Heart right ventricle (tissue), 16 donors: ENCODE measurements at places on chromosomes 2 and 18.

- DNase-seq, result no peak
Observed at GRCh38 chr2:206801418-206802189, 36.2 kb downstream of the FASTKD2 start.

GRCh38 chr2:23843051-23843976 is 83.6 kb downstream of the ATAD2B start:
- DNase-seq, result no peak

DNA sequence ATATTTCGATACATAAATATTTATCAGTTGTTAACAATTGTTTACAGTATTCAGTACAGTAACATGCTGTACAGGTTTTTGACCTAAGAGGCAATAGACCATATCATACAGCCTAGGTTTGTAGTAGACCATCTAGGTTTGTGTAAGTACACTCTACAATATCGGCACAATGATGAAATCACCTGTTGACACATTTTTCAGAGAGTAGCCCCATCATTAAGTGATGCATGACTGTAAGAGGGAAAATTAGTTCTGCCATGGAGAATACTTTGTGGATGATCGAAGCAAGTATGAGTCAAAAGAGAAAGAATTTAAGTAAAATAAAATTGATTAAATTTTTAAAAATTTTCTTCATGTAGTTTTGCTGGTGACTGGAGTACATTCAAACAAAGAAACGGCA is 32.6 kb downstream of the VIT start:
- no peak for DNase-seq

DNA sequence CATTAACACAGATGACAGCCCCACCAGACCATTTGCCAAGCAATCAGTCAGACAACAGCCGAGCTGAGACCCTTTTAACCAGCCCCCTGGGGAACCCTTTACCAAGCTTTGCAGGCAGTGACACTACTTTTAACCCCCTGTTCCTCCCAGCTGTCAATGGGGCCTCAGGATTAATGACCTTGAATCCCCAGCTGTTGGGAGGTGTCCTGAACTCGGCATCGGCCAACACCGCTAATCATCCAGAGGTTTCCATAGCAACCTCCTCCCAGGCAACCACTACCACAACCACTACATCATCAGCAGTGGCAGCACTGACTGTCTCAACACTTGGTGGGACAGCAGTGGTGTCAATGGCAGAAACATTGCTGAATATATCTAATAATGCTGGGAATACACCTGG is 160.9 kb upstream of the EPC2 start:
- no peak for DNase-seq

DNA sequence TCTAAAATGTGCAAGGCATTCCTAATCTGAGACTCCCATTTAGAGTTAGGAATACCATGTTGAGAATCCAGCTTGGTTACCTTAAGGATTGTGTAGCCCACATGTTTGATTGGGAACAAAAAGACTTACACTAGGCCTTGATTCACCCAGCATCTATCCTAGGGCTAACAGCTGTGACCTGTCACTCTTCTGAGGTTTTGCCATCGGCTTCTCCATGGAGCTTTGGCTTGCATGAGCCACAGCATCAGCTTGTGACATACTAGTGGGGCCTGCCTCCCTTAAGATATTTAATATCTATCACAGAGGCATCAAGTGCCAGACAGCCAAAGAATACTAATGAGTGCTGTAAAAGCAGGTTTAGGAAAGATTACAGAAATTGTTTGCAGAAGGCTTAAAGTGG is 241.3 kb upstream of the UBE2E3 start:
- no peak for DNase-seq

DNA sequence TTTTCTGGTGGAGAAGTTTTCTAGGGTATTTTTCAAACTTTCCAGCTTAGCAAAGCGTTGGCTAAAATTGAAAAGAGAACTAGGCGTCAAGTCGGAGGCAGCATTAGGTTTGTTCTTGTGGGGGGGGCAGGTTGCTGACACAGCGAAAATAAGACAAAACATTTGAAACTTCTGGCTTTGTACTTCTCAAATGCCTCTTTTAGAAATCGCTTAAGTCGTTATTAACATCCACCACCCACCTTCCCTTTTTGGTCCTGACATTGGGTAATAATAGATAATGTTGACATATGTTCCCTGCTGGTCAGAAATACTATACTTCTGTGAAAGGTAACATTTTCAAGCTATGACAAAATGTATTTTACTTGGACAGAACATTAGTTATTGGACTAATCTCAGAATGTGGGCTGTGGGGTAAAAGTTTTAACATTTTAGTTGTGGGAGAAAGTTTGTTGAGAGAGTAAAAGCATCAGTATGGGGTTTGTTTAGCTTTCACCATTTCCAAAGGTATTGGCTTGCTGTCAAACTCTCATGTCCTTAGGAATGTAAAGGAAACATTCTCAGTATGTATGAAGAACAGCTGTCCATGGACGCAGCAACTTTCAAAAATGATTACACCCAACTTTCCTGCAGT is 88.1 kb upstream of the ZEB2 start:
- DNase-seq, result peak; percentile 14

DNA sequence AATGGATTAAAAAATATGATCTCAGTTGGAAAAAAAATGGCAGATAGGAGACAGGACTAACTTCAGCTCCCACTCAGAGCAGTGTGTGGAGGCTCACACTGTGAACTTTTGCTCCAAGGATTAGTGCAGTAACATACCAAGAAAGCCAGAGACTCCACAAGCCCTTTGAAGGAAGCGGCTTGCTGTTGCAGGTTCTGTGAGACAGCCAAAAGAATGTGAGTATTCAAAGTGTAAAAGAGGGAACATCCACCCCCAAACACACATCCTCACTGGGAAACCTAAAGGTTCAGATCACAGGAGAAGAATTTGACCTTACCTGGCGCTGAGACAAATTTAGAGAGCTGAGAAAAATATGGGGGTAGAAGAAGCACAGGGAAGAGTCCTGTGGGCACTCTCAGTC is 77.5 kb downstream of the FAM171B start:
- DNase-seq, result no peak

DNA sequence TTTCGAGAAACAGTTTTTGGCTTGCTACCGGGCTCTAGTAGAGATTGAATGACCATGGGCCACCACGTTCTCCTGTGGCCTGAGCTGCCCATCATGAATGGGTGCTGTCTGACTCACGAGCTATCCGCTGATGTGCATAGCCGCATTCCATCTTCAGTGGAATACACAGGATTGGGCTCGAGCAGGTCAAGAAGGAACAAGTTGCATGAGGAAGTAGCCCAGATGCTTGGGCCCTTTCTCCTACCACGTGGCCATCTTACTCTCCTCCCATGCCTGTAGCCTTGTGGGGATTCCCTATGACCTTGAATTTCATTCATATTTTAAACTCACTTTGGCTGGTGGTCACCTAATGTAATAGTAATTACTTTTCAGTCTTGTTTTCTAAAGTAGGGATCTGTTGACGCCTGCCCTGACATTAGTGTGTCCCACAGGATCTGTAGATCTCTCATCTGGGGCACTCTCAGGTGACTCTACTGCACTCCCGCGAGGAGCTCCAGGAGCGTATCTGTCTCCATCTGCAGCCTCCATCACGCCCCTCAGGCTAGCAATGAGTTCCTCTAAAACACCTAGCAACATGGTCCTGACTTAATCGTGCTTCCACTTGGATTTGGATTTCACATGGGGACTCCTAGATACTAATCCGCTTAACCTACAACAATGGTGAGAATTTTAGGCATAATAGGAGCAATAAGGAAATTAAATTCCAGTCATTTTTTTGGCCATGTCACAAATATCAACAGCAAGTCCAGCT is 67.8 kb downstream of the PSMG2 start:
- no peak for DNase-seq

GRCh38 chr2:138730497-138731030 is 49.6 kb downstream of the NXPH2 start:
- DNase-seq, result no peak

GRCh38 chr2:218881744-218882460 is 1.2 kb downstream of the WNT10A start:
- DNase-seq, result no peak

GRCh38 chr2:17538022-17538843 is 2.3 kb upstream of the VSNL1 start:
- DNase-seq, result no peak

DNA sequence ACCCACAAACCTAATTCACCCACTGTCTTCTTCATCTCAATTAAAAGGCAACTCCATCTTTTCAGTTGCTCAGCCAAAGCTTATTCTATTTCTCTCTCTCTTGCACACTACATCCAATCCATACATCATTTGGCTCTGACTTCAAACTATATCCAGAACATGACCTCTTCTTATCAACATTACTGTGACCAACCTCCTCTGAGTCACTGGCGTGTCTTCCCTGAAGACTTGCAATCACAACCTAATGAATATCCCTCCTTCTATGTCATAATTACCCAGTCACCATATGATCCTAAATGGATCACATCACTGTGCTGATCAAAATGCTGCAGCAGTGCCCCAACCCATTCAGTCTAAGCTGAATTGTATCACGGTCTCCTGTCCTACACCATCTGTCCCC is 22.6 kb upstream of the SULT1C3 start:
- DNase-seq, result no peak

DNA sequence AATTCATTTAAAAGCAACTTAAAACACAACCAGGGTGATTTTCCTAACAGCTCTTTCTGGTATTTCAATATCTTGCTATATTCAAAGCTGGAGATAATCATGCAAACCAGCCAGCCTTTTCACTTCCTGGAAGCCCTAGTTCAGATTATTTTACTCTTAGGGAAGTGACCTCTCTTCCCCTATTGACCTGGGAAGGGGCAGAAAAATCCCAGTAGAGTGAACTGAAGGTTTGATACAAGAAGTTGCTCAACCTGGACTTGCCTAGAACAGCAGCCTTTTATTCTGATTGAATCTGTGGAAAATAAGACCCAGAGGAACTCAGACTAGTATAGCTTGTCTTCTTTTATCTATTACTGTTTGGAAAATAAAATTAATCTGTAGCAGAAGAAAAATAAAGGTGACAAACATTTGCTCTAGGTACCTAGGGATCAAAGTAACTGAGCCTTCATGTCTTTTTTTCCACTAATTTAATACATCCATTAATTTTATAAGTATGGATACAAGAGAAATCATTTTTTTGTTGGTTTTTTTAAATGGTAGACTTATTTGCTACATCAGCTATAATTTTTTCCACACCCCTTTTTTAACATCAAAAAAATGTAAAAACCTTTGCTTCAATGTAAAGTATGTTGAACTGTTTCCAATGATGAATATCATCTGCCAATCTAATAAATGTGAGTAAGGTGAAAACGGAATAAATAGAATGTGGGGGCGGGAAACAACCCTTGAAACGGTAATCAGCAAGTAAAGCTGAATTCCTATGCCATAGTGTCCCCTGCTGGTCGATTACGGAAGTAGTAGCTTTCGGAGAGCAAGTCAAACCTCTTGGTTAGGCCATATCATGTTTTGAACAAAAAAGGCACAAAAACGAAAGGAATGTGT is 629.9 kb downstream of the NRXN1 start:
- DNase-seq, result no peak

DNA sequence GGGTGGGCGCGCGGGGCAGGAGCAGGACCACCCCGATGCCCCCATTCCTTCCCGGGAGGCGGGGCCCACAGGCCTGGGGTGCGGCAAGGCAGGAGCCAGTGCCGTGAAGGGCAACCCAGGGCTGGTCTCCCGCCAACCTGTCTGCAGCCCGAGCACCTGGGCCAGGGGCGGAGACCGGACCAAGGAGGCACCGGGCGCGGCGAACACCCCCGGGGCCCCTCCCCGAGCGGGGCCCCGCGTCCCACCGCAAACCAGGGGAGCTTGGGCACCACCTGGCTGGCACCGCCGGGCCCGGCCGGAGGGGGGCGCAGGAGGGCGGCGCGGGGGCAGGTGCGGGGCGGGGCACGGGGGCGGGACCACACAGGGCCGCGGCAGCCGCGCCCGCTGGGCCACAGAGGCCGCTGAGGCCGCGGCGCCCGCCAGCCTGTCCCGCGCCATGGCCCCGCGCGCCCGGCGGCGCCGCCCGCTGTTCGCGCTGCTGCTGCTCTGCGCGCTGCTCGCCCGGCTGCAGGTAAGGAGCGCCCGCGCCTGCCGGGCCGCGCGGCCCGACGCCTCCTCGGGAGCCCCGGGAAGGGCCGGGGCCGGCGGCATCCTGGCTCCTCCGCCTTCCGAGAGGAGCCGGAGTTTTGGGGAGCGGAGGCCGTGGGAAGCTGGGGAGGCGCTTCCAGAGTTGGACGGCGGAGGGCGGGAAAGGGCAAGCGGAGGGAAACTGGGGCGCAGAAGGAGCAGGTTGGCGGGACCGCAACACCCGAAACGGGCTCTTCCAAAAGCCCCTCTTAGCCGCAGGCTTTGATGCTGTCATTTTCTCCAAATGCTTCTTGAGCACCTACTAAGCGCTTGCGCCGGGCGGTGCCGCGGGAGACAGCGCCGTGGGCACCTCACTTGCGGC is at the start of gene TNFRSF11A:
Gene TNFRSF11A, plus strand, starts transcription at position 394 of the 889 bp plus-strand sequence. Its CDS starts 43 bp downstream, at position 437.
- DNase-seq, result no peak

DNA sequence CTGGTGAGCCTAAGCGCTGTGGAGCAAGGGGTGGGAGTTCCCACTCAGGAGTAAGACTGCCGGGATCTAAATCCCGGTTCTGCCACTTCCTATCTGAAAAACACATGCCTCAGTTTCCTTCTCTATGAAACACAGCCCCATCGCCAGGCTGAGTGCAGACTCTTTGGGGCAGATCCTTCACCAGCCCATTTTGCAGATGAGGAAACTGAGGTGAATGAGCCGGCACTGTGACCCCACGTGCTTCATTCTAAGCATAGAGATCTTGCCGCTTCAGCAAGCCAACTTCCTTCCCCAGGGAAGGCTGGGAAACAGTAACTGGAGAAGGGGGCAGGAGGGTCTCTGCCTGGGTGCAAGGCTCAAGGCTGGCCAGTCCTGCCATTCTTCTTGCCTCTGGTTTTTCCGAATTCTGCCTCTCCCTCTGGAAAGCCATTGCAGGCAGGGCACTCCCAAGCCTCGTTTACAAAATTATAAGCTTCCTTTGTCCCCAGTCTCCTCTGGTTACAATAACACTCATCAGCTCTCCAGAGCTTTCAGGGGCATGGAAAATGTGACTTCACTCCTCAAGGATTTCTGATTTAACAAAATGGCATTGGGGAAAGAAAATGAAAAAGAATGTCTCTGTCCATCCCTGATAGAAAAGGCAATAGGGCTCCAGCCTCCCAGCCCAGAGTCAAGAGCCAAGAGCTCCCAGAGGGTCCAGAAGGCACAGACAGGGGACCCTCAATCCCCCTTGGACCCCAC is 249.2 kb downstream of the TNS1 start:
- DNase-seq, result no peak

DNA sequence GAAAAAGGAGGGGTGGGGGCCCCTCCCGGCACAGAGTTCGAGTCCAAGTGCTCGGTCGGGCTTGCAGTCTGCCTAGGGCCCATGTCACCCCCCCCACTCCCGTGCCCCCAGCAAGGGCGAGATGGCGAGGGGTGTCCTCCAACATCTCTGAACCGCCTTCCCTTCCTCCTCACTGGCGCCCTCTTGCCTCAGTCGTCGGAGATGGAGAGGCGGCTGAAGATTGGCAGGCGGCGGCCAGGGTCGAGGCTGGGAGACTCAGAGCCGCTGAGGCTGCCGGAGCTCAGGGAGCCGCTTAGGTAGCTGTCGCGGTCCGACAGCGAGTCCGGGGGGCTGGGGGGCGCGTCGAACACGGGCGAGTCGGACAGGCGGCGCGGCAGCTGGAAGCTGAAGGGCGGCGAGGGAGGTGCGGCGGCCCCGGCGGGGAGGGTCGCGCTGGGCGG is 2.3 kb downstream of the ZFP36L2 start:
- DNase-seq, result peak; percentile 74

- no peak for DNase-seq
Observed at GRCh38 chr2:126900646-126901319, 2.1 kb downstream of the TEX51 start.
